Keratinocyte (primary cell): ENCODE measurements at places on chromosomes 1 and 21.

DNA sequence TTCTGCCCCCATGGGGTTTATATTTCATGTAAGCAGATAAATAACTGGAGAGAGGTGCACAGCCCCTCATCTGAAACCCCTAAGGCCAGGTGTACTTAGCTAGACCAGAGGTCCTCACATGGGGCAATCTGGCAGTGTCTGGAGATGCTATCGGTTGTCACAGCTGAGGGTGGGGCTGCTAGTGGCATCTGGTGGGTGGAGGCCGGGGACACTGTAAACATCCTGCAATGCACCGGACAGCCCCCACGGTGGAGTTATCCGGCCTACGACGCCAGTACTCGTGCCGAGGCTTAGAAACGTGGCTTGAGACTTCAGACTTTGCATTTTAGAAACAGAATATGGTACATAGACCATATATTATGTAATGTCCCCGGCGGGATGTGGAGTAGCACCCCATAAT is 186.5 kb upstream of the VAMP3 start:
- no peaks in the 10 kb centered on the region for H3K36me3 ChIP-seq
- H3K27me3 ChIP-seq: no peaks in the 10 kb centered on the region
- DNase-seq: no peak
- no peaks in the 10 kb centered on the region for H3K4me1 ChIP-seq

GRCh38 chr1:206900149-206900548 is 2.9 kb downstream of the IL24 start:
- H3K27me3 ChIP-seq: no peaks in the 10 kb centered on the region
- no peak for DNase-seq
- H3K36me3 ChIP-seq: no peaks in the 10 kb centered on the region
- no peak overlapping the region for H3K4me3 ChIP-seq
- H3K27ac ChIP-seq: no peak overlapping the region

- peak overlapping the region; percentile 79 for H3K27ac ChIP-seq
- H3K4me3 ChIP-seq: no peak overlapping the region
- no peaks in the 10 kb centered on the region for H3K27me3 ChIP-seq
- H3K36me3 ChIP-seq: no peaks in the 10 kb centered on the region
These were observed 43.8 kb downstream of the SLC44A3 start for GRCh38 chr1:94863919-94864318.

GRCh38 chr1:199404191-199404590 is 623.3 kb upstream of the NR5A2 start:
- DNase-seq: no peak
- no peak overlapping the region for H3K4me3 ChIP-seq
- no peaks in the 10 kb centered on the region for H3K36me3 ChIP-seq
- no peaks in the 10 kb centered on the region for H3K4me1 ChIP-seq
- no peak overlapping the region for H3K27ac ChIP-seq
- H3K27me3 ChIP-seq: no peaks in the 10 kb centered on the region

DNA sequence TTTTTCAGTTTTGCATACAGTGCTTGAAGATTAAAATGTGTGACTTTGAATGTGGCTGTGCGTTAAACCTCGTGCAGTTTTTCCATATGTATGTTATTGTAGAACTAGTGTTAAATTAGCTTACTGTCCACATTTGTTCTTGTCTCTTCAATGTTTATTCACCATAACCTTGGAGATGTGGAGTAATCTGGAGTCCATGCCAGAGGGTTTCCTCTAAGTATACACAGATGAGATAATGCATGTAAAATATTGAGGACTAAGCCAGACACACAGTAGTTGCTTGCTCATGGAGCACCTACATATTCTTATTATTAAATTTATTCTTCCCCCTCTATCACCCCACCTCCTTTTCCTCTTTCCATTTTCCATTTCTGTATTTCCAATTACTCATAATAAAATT is 7.7 kb upstream of the GIPC2 start:
- no peaks in the 10 kb centered on the region for H3K36me3 ChIP-seq
- H3K27me3 ChIP-seq: no peaks in the 10 kb centered on the region
- no peak overlapping the region for H3K27ac ChIP-seq
- H3K4me3 ChIP-seq: no peak overlapping the region

GRCh38 chr1:34839526-34840305 is 19.8 kb downstream of the SMIM12 start:
- no peaks in the 10 kb centered on the region for H3K36me3 ChIP-seq
- H3K4me1 ChIP-seq: no peaks in the 10 kb centered on the region
- H3K27me3 ChIP-seq: no peaks in the 10 kb centered on the region
- DNase-seq: no peak
- H3K4me3 ChIP-seq: no peak overlapping the region
- no peak overlapping the region for H3K27ac ChIP-seq

GRCh38 chr1:168273575-168273974 is 7.1 kb upstream of the TBX19 start:
- DNase-seq: no peak
- H3K27me3 ChIP-seq: no peaks in the 10 kb centered on the region
- peaks cover 4% of the 10 kb centered on the region for H3K4me1 ChIP-seq
- no peaks in the 10 kb centered on the region for H3K36me3 ChIP-seq
